ENCODE measurements at places on chromosomes 3 and 15. TPM values are rescaled to one million over a fixed set of nuclear protein-coding genes. Genes with fewer than 3 reads are reported as not detected.

The IMP3 gene
- total RNA-seq, result 64.2 TPM

The PODXL2 gene
- total RNA-seq, result 2.0 TPM

The SLC2A2 gene
- total RNA-seq, result not detected

The CCRL2 gene
- 0.62 TPM for total RNA-seq

The TTLL13 gene
- total RNA-seq, result not detected

The MELTF gene
- total RNA-seq, result 1.00 TPM

The SCN11A gene
- total RNA-seq, result under 0.01 TPM

The FOXB1 gene
- not detected for total RNA-seq

The PSMA4 gene
- 428 TPM for total RNA-seq

The PDZRN3 gene
- total RNA-seq, result 27.7 TPM

The C3orf22 gene
- not detected for total RNA-seq

The CYP11A1 gene
- 0.11 TPM for total RNA-seq

The CFAP100 gene
- not detected for total RNA-seq

The FBXW12 gene
- not detected for total RNA-seq

The C2CD4A gene
- 0.12 TPM for total RNA-seq

The PLSCR4 gene
- total RNA-seq, result 18.1 TPM

The AGBL1 gene
- total RNA-seq, result not detected

The OXSR1 gene
- 39.4 TPM for total RNA-seq

The TOPBP1 gene
- 25.0 TPM for total RNA-seq

The ATP13A4 gene
- total RNA-seq, result 0.50 TPM

The SERPINI2 gene
- not detected for total RNA-seq

The SLCO2A1 gene
- under 0.01 TPM for total RNA-seq

The ST8SIA2 gene
- total RNA-seq, result under 0.01 TPM

The METTL6 gene
- total RNA-seq, result 30.1 TPM

The CCDC80 gene
- total RNA-seq, result 363 TPM

The TF gene
- under 0.01 TPM for total RNA-seq

The CDHR4 gene
- total RNA-seq, result 0.12 TPM

The FANCD2OS gene
- not detected for total RNA-seq

The RASGRF1 gene
- under 0.01 TPM for total RNA-seq

The GOLGA8S gene
- total RNA-seq, result under 0.01 TPM

The GPR160 gene
- 0.50 TPM for total RNA-seq

The DCLK3 gene
- under 0.01 TPM for total RNA-seq

The PIERCE2 gene
- total RNA-seq, result 1.6 TPM

The UROC1 gene
- not detected for total RNA-seq

The CACNA2D3 gene
- not detected for total RNA-seq

The TM4SF1 gene
- 287 TPM for total RNA-seq

The SOX2 gene
- total RNA-seq, result not detected

The FHIT gene
- 2.1 TPM for total RNA-seq

The TMEM266 gene
- not detected for total RNA-seq

The CMTM7 gene
- total RNA-seq, result 10.0 TPM

The MEGF11 gene
- total RNA-seq, result not detected

The LRRC49 gene
- 19.7 TPM for total RNA-seq

The MAGEL2 gene
- total RNA-seq, result under 0.01 TPM

The CPA3 gene
- total RNA-seq, result not detected

The ITGA11 gene
- total RNA-seq, result 2.8 TPM

The GABPB1 gene
- 53.9 TPM for total RNA-seq

The GOLGA8G gene
- total RNA-seq, result not detected

The KLHL40 gene
- total RNA-seq, result not detected

The CAPN3 gene
- total RNA-seq, result 0.44 TPM

The LTK gene
- total RNA-seq, result 0.37 TPM

The PTH1R gene
- 1.00 TPM for total RNA-seq

The ADIPOQ gene
- not detected for total RNA-seq

The XPC gene
- total RNA-seq, result 153 TPM

The CNTN4 gene
- 1.00 TPM for total RNA-seq
